NCI-H460 (cell line): ENCODE measurements at places on chromosomes 3 and 15.

- DNase-seq: no peak
These were observed 114.9 kb upstream of the MLF1 start for GRCh38 chr3:158456114-158456513.

- DNase-seq: no peak
These were observed 54.1 kb upstream of the TAMM41 start for GRCh38 chr3:11900824-11901223.

DNA sequence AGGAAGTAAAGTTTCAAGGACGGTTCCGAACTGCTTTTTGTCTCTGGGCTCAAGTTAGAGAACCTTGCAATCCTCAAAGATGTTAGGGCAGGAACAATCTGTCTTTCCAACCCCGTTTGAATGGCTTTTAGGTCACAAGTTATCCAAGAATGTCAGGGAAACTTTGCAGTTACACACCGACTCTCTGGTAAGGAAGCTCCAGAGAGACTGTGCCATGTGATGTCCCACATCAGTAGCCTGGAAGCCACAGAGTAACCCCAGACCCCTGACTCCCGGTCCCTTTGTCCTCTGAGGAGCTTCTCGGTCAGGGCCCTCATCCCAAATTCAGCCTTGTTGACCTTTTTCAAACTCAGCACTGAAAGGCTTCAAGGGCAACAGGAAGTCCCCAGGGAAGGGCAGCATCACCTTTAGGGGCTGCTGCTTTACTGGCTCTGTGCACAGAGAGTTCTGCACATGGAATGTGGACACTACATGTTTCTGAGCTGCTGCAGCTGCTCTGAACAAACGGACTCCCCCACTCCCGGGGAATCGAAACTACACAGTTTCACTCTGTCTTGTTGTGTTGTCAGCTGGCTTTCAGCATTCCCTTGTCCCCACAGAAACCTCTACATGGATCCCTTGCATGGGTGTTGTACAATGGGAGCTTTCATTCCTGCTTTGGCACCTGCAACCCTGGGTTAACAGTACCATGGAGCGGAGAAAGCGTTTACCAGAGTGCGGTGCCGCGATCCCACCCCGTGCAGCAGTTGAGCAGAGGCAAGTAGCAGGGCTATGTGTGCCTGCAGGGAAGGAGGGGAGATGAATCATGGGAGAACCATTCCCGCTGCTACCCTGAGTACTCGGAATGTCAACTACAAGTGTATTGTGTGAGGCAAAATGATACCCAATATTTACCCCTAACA, 408.2 kb upstream of the THBS1 start:
- no peak for DNase-seq

DNA sequence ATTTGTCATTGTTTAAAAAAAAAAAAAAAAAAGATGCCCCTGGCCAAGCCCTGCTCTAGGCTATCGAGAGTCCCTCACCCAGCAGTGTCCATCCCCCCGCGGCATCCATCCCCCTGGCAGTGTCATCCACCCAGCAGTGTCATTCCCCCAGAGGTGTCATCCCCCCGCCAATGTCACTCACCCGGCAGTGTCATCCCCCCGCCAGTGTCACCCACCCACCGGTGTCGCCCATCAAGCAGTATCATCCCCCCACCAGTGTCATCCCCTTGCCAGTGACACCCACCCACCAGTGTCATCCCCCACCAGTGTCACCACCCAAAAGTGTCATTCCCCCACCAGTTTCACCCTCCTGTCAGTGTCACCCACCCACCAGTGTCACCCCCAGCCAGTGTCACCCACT, 99.3 kb upstream of the PRR20G start:
- no peak for DNase-seq

GRCh38 chr15:42279234-42279723, 6.0 kb upstream of the TMEM87A start:
- DNase-seq: no peak

DNA sequence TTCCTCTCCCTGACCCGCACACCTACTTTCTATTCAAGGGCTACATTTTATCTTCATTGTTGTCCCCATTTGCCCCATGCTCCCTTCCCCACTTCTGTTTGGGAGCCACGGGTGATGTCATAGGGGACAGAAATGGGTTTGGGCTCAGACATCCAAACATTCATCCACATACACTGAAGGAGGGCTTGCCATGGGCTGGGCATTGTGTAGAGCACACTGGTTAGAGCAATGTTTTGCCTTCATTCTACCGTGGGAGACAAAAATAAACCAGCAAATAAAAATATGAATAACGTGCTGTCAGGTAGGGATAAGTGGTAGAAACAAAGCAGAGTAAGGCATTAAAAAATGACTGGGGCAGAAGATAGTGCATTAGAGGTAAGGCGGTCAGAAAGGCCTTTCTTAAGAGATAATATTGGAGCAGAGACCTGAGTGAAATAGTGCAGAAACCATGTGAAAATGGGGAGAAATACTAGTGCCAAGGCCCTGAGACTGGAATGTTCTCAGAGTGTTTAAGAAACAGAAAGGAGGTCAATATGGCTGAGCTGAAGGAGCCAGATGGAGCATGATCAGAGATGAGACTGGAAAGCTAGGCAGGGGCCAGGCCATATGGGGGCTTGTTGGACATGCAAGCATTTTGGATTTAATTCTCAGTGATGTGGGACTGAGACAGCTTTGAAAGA, 40.9 kb upstream of the CLSTN2 start:
- DNase-seq: no peak
